ENCODE measurements at places on chromosomes 6 and 20. TPM values are rescaled to one million over a fixed set of nuclear protein-coding genes. Genes with fewer than 3 reads are reported as not detected.

GRCh38 chr6:134347885-134348805 is 30.2 kb upstream of the SGK1 start:
- no peak for DNase-seq

- peak; percentile 83 for DNase-seq
Observed at GRCh38 chr6:161374971-161375873, 101.4 kb upstream of the AGPAT4 start.

Gene PKHD1
- total RNA-seq = 17.3 TPM

- DNase-seq = no peak
Observed at GRCh38 chr6:80466981-80467380, 360.5 kb downstream of the BCKDHB start.

DNA sequence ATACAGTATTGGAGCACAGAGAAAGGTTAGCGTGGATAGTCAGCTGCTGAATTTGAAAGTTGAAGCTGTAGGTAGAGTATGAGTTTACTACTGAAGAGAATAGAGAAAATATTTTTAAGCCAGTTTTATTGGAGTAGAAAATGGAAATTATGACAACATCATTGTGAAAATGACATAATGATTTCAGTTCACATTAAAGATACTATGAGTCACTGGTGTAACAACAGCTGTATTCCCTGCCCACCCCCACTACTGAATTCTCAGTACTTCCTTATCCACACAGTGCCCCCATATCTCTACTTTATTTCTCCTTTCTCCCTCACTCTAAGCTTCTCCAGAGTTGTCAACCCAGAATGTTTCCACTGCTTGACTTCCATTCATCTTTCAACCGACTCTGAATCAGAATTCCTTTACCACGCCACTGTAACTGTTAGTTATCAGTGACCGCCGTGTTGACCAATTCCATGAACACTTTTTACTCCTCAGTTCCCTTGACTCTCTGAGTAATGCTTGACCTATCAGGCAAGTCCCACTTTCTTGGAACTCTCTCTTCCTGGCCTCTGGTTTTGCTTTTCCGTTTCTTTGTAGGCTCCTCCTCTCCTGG is 139.6 kb downstream of the AIG1 start:
- DNase-seq = no peak

DNA sequence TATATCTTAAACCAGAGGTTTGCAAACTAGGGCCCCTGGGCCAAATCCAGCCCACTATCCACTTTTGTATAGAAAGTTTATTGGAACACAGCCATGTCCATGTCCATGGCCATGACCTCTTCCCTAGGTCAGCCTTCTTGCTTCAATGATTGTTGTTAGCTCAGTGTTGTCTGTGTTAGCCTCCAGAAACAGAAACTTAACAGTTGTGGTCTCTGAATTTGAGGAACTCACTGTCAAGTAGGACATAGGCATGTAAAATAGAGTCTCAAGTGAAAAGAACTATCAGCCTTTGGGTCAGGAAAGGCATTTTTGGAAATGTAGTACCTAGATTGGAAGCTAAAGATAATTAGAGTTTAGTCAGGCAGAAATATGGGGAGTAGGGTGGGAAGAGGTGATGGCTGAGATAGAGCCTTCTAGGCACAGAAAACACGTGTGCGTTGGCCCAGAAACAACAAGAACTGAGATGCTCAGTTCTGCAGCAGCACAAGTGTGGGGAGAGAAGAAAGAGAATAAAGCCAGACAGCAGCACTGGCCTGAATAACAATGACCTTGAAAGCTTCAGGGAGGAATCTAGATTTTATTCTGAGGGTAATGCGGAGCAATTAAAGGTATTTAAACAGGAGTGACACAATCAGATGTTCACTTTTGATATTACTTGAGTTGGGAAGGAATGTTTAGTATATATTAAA is 87.0 kb upstream of the OLIG3 start:
- no peak for DNase-seq

DNA sequence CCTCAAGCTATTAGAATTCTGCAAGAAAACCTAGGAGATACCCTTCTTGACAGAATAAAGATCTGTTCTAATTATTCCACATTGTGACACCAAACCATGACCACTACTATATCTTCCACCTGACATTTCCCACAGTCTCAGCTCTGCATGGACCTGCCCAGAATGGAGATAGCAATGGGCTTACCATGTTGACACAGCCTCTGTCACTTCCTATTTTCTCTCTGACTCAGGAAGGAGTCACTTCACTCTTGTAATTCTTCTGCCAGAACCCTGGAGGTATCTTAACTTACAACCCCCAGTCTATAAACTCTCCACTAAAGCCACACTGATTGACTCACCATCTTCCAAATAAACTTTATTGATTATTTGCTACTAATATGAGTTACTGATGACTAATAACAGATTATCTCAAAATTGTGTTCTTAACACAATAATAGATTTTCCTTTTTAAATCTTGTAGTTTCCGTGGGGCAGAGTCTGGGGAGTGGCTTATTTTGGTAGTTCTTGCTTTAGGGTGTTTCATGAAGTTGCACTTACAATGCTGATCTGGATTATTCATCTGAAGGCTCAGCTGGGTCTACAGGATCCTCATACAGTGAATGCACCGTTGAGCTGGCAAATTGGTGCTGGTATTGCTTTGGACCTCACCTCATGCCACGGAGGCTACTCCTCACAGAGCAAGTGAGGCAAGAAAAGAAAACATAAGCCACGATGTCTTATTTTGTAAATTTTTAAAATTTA is 869.9 kb downstream of the KIF16B start:
- no peak for DNase-seq

Gene SGK2
- total RNA-seq = 56.8 TPM

- no peak for DNase-seq
Observed at GRCh38 chr20:5835321-5835821, 85.2 kb downstream of the SHLD1 start.

GRCh38 chr6:100592929-100593328 is 128.2 kb upstream of the SIM1 start:
- DNase-seq = no peak

- DNase-seq = no peak
Observed at GRCh38 chr6:7411328-7411727, 21.7 kb downstream of the RIOK1 start.
